Gastrocnemius medialis (tissue), 4 donors: ENCODE measurements at places on chromosomes 2 and 18. TPM values are rescaled to one million over a fixed set of nuclear protein-coding genes. Genes with fewer than 3 reads are reported as not detected.
A peak's percentile ranks its signal among the peaks of the same experiment; 100 is the strongest.

Gene CFAP65
- not detected for total RNA-seq

Gene CIB4
- total RNA-seq: not detected

Gene ADCYAP1
- not detected for total RNA-seq

Gene UBE2F
- 73.2 TPM for total RNA-seq

DNA sequence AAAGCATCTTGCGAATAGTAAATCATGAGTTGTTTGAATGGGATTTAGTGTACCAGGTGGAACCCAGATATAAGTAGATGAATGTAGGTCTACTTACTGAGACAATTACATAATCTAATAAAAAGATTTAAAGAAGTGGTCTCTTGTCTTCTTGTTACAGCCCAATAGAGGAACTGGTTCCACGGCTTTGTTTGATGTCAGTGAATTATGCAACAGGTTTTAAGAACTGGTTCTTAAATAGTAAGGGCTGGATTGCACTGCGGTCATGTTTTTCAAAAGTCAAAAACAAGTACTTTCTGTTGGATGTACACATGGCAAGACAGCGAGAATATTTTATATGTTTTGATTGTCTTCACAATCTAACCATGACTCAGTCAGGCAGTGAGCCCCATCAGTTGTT lies 15.4 kb upstream of the SLC9A2 start:
- DNase-seq: no peak
- peaks cover 28% of the 10 kb centered on the region for H3K4me1 ChIP-seq
- peak overlapping the region; percentile 70 for H3K27ac ChIP-seq
- H3K4me3 ChIP-seq: no peak overlapping the region
- H3K27me3 ChIP-seq: no peaks in the 10 kb centered on the region

Gene B3GNT7
- 0.39 TPM for total RNA-seq

Gene LNPK
- total RNA-seq: 25.1 TPM
